ENCODE measurements at places on chromosomes 5 and 9. TPM values are rescaled to one million over a fixed set of nuclear protein-coding genes. Genes with fewer than 3 reads are reported as not detected.

The FREM1 gene
- not detected for total RNA-seq

The SLC46A2 gene
- total RNA-seq = 0.64 TPM

GRCh38 chr9:137172901-137173795, 1.3 kb upstream of the TMEM210 start:
- peaks cover 4% of the 10 kb centered on the region for H3K4me1 ChIP-seq
- peaks cover 21% of the 10 kb centered on the region for H3K27me3 ChIP-seq
- no peak overlapping the region for H3K27ac ChIP-seq
- DNase-seq = no peak
- no peak overlapping the region for H3K4me3 ChIP-seq
- peaks cover 3% of the 10 kb centered on the region for H3K36me3 ChIP-seq

DNA sequence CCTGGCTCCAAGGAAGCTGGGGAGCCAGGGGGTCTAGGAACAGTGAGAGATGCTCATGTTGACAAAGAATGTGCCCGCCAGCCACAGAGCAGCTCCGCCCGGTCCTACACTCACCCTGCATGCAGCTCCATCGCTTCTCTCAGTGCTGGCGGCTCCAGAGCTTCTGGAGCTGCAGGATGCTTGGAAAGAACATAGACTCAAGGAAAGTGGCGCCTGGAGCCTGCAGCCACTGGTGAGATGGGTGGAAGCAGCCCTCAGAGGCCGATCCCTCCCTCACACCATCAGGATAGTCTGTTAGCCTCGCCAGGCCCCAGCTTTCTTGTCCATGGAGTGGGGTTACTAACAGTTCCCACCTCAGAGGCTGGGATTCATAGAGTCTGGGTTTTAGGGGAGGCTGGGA, 26.4 kb upstream of the SLC6A19 start:
- peaks cover 24% of the 10 kb centered on the region for H3K4me1 ChIP-seq
- H3K27me3 ChIP-seq = no peaks in the 10 kb centered on the region
- H3K4me3 ChIP-seq = no peak overlapping the region
- H3K27ac ChIP-seq = no peak overlapping the region

DNA sequence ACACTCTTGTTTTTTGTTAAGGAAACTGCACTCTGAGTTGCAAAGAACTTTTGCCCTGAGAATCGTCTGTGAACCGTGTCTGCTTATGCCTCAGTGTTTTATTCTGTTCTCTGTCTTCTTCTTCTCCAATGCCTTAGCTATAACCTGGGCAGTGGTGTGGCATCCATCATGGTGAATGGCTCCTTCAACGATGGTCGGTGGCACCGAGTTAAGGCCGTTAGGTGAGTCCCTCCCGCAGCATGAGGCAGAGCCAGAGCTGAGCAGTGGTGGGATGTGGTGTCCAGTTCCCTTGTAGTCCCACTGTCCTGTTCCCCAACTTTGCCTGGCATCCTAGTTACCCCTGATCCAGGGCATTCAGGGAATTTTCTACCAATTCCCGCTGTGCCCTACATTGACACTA, 98.3 kb downstream of the LIFR start:
- H3K4me3 ChIP-seq = no peak overlapping the region
- no peaks in the 10 kb centered on the region for H3K36me3 ChIP-seq
- no peak overlapping the region for H3K27ac ChIP-seq
- no peak for DNase-seq

- H3K4me3 ChIP-seq = no peak overlapping the region
- peaks cover 6% of the 10 kb centered on the region for H3K4me1 ChIP-seq
- no peak for DNase-seq
- no peaks in the 10 kb centered on the region for H3K36me3 ChIP-seq
- H3K27me3 ChIP-seq = no peaks in the 10 kb centered on the region
Measured at GRCh38 chr9:97593960-97594359, 39.2 kb downstream of the TSTD2 start.

DNA sequence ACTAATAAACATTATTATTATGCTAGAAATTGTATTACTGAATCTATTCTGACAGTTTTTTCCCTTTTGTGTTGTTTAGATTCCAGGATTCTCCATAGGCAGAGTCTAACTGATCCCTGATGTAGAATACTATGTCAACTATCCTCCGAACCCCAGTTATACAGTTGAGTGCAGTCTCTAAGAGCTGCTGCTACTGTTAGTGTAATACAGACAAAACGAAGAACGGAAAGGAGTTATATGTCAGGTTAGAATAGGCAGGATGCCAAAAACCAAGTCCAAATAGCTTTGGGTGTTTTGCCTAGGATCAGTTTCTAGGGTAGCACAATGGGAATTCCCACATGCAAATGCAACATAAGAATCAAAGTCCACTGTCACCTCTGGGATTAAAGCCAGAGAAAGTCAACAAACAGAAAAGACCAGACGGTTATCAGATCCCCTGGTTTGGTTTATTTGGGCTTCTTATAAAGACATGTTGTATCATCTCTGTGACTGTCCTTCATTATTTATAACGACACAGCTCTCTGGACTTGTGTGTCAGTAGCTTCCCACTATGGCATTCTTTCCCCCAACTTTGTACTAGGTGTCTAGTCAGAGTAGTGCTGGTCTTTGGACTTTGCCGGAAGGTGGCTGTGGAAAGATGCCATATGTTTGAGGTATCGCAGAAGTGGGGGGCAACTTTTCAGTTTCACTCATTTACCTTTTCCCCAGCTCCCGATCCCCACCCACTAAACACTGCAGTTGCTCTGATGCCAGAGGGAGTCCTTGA, 14.9 kb upstream of the TMEM38B start:
- no peaks in the 10 kb centered on the region for H3K4me1 ChIP-seq
- H3K36me3 ChIP-seq = no peaks in the 10 kb centered on the region
- no peak for DNase-seq
- H3K4me3 ChIP-seq = no peak overlapping the region
